ENCODE measurements at places on chromosomes 4 and X.

DNA sequence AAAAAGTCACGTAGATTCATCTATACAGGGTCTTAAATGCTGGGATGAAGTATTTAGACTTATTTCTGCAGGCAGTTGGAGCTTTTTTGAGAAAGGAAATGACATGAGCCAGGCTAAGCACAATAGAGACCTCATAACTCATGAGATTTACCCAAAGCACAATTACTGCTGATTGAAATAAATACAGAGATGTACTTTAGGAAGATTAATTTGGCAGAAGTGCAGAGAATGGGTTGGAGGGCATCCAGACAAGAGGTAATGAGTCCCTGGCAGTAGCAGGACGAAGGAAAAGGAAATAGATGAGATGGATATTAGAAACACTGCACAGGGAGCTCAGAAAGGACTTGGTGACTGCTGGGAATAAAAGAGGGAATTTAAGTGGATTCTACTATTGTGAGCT, 129.1 kb downstream of the SHROOM4 start:
- no peak for DNase-seq

DNA sequence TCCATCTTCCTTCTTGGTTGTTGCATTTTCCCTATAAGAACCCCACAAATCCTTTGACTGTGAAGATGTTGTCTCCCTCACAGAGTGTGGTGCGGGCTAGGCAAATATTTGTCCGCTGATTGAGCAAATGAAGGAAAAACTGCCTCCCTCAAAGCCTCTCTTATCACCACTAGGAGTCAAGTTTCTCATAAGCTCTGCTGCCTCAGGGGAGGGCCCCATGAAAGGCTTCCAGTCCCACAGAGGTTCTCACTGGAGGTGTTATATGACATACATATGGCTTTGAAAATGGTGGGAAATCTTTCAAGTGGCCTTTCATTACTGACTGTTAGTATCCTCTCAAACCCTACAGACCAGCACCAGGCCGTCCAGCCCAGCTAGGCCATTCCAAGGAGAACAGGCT, 9.3 kb downstream of the VGLL1 start:
- no peak for DNase-seq

DNA sequence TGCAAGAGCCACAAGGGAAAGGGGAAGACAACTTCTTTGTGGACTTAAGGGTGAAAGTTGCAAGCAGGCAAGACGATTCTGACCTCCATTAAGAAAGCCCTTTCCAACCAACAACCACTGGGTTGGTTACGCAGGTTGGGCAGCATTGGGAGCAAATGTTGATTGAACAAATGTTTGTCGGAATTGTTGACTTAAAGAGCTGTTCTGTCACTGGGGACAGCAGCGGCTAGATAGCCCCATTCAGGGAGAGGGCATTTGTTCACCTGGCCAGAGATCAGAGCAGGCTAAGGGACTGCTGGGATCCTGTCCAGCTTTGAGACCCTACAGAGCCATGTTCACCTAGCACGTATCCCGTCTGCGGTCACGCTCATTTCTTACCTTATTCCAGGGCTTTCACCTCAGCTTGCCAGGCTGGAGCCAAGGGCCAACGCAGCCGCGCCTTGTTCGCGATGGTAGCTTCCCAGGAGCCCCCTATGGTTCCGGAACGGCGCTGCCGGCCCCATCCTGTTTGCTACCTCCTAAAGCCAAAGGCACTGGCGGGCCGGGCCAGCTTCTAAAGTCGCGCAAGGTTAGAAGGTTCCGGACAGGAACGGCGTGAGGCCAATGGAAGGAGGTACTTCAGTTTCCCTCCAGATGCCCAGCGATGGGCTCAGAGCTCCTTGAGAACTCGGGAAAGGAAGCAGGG, 24.6 kb downstream of the F9 start:
- no peak for DNase-seq

DNA sequence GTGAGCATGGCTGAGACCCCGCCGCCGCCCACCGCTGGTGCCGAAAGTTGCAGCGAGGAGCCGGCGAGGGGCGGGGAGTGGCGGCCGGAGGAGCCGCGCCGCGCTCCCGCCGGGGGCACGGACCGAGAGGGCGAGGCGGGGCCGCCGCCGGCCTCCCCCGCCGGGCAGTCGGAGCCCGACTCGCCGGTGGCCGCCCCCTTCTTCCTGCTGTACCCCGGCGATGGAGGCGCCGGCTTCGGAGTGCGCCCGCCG, 16.5 kb downstream of the UTP3 start:
- DNase-seq, result peak; percentile 20

GRCh38 chr4:112299721-112300120, 2.6 kb downstream of the ALPK1 start:
- DNase-seq, result no peak

DNA sequence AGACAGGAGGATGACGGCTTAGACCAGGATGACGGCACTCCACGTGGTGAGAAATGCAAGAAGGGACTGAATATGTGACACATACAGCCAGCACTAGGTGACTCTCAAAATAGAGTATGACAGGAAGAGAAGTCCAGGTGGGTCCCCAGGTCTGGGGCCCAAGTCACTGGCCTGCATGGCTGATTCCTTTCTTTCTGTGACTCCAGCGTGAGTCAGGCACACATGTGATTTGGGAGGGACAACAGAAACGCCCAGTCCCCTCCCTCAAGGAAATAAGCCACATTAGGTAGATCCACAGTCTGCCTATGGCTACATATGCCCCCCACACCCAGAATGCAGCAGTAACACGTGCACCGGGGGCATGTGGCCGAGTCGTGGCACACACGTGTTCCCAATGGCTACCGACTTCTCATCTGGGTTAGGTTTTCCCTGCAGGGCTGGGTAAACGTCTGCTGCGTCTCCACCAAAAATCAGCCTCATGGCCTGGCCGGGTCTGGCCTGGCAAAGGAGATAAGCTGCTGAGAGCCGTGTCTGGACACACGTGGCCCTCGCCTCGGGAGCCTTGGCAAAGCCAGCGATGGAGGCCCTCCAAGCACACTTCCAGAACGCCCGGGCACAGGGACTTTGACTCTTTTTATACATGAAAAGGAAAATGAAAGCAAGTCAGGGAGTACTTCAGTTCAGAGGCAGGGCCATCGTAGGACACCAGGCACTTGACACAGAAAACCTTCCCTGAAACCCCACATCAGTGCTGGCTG, 19.3 kb downstream of the SEL1L3 start:
- no peak for DNase-seq

GRCh38 chr4:130233377-130234047, 1137.6 kb downstream of the C4orf33 start:
- no peak for DNase-seq

DNA sequence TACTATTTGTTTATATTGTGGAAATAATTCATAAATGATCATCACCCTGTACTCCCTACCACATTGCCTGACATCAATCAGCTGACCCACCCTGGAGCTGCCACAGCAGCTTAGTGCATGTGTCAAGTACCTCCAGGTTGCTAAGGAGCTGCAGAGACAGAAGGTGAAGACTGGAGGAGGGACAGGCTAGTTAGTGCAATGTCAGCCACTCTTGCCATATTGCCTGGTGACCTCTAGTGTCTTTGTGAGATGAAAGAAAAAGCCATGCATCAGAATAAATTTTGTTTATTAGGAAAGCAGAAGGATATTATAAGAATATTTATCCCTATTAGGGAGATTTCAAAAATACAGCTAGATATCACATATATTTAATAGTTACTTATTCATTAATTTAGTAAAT, 243.9 kb upstream of the FAT4 start:
- DNase-seq, result no peak

DNA sequence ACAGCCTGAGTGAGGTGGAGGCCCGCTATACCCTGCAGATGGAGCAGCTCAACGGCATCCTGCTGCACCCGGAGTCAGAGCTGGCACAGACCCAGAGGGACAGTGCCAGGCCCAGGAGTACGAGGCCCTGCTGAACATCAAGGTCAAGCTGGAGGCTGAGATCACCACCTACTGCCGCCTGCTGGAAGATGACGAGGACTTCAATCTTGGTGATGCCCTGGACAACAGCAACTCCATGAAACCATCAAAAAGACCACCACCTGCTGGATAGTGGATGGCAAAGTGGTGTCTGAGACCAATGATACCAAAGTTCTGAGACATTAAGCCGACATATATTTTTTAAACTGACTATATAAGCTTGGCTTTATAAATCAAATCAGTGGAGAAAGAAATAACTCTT, 73.3 kb upstream of the HHIP start:
- no peak for DNase-seq

DNA sequence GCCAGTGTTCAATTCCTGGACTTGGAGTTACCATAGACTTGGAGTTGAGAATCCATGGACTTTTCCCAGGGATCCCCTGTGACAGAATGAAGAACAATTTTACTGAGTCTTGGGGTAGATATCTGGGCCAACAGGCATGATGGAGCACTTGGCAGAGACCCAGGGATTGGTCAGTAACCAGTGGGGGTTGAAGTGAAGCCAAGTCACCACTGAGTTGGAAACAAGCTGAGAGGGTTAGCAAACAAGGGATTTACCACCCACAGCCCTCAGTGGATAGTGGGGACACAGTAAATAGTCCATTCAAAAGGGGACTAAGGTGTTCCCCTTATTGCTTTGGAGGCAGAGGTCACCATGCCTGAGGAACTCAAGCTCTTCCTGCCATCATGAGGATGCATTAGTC, 281.7 kb downstream of the PPP1R2C start:
- DNase-seq, result no peak

DNA sequence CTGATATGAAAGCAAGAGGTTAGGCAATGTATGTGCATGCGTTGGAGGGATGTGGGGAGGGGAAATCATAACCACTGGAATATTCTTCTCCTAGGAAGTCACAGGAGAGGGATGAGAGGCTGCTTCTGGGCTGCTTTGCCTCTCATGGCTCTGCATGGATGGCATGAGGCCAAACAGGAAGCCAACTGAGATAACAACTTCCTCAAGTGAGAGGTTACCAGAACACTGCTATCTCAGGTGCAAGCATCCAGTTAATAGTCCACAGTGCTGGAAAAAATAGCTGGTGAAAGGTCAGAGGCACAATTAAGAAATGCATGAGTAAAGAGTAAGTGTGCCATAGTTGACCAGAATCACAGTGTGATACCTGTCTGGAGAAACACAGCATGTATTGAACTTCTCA, 113.3 kb downstream of the ELOVL6 start:
- DNase-seq, result no peak

- no peak for DNase-seq
Measured at GRCh38 chr4:152780267-152780778, 569 bp downstream of the ARFIP1 start.

DNA sequence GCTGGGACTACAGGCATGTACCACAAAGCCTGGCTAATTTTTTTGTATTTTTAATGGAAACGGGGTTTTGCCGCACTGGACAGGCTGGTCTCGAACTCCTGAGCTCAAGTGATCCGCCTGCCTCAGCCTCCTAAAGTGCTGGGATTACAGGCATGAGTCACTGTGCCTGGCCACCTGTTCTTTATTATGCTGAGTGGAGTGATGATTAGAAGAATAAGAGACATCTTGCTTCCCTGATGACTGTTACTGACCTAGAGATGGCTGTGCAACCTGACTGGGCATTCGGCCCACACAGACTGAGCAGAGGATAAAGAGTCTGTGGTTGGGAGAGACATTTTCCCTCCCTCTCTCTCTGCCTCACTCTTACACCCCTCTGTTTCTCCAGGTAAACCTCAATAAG, 56.7 kb downstream of the SPINK2 start:
- no peak for DNase-seq

DNA sequence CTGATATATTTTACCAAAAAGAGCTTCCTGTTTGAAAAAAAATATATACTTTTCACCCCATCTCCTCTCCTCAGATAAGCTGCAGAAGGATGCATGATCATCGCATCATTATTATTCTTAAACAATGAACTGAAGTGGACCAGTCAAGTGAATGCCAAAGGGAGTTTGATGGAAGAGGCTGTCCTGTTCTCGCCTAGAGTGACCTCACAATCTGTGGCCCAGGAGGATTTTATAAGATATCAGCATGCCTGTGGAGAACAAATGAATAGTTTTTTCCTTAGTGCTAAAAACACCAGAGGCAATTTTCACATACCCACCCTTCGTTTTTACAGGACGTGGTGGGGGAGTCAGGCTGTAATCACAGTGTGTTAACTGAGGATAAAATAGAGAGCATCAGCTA, 112.7 kb downstream of the USP46 start:
- no peak for DNase-seq

GRCh38 chr4:98802770-98803198, 126.1 kb downstream of the EIF4E start:
- DNase-seq, result no peak

DNA sequence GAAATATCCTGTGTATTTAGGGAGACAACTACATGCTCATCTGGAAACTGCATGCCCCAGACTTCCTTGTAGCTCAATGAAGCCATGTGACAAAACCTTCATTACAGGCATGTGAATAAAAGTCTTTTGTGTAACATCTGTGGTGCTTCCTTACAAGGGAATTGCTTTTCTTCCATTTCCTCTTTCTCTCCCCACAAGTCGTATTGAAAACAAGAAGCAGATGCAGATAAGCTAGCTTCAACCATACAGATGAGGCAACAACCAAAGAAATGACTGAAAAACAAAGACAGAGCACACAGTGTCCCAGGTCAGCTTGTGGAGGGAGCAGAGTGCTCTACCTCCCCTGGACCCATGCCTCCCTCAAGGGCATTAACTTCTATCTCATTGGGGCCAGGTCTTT, 115.8 kb upstream of the INPP4B start:
- no peak for DNase-seq

DNA sequence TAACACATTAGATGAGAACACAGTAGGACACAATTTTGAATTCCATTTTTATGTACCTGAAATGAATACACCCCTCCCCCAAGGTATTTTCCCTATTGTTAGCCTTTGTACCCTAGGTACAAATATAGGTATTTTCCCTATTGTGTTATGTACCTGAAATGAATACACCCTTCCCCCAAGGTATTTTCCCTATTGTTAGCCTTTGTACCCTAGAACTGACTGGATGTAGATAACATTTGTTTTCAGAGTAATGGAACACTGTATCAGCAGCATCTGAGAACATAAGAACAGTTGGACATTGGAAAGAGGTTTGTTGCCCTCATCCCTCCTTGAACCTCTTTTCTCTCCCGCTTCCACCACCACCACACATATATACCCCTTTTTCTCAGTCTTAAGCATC, 37.6 kb downstream of the YIPF6 start:
- DNase-seq, result no peak

GRCh38 chrX:19852014-19853005, 35.1 kb downstream of the SH3KBP1 start:
- DNase-seq, result no peak

GRCh38 chr4:36392024-36392423, 110.6 kb downstream of the DTHD1 start:
- DNase-seq, result no peak

- DNase-seq, result no peak
Measured at GRCh38 chr4:34280131-34280530, 1964.2 kb downstream of the ARAP2 start.

GRCh38 chr4:141207961-141208360, 12.7 kb upstream of the ZNF330 start:
- no peak for DNase-seq

DNA sequence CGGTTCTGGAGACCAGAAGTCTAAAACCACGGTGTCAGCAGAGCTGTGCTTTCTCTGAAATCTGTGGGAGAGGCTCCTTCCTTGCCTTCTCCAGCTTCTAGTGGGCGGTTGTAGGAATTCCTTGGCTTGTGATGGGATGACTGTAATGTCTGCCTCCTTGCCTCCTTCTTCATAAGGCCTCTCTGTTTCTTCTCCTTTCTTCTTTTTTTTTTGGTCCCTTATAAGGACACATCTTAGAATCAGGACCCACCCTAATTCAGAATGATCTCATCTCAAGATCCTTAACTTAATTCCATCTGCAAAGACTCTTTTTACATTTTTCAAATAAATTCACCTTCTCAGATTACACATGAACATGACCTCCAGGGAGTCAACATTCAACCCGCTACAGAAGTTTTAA, 186.9 kb downstream of the STK32B start:
- no peak for DNase-seq

- DNase-seq, result no peak
Measured at GRCh38 chr4:100935090-100935489, 412.2 kb downstream of the PPP3CA start.
